ENCODE measurements at places on chromosomes 5 and 9.

DNA sequence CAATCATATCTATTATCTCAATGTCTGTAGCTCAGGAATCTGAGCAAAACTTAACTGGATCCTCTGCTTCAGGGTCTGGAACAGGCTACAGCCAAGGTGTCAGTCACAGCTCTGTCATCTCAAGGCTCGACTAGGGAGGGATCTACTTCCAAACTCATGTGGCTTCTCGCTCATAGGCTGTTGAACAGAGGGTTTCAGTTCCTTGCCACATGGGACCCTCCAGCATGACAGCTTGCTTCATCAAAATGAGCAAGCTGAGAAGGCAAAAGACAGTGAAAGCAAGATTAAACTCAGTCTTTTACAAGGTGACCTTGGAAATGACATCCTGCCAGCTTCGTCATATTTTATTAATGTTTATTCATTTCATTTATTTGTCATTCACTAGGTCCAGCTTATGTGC, 111.7 kb downstream of the GADD45G start:
- DNase-seq, result no peak

DNA sequence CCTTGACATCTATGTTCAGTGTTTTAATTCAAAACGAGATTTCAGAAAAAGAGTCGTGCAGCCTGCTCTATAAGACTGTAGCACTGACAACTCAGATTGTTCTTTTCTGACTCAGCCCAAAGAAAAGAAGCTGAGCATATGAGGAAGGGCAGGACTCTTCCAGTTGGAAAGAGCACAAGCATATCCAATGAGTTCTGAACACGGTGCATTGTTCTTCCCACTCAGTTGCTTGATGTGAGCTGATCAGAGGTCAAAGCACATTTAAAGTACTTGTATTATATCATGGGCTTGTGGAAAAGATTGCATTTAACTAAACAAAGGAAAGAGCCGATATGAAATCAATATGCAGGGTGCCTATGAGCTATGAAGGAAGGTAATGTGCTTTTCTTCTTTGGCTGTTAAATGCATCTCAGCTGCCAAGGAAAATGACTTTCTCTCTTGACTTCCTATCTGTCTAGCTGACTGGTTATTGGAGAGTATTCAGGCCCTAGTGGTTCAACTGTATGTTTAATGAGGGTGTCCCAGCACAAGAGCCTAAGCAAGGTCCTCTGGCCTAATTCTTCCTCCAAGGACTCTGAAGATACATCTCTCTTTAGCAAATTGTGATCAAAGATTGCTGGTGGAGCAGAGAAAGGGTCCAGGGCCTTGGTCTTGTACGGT, 226.6 kb upstream of the PPP1R2B start:
- no peak for DNase-seq

- DNase-seq, result no peak
These were observed 294.0 kb downstream of the MED10 start for GRCh38 chr5:6084376-6084775.

DNA sequence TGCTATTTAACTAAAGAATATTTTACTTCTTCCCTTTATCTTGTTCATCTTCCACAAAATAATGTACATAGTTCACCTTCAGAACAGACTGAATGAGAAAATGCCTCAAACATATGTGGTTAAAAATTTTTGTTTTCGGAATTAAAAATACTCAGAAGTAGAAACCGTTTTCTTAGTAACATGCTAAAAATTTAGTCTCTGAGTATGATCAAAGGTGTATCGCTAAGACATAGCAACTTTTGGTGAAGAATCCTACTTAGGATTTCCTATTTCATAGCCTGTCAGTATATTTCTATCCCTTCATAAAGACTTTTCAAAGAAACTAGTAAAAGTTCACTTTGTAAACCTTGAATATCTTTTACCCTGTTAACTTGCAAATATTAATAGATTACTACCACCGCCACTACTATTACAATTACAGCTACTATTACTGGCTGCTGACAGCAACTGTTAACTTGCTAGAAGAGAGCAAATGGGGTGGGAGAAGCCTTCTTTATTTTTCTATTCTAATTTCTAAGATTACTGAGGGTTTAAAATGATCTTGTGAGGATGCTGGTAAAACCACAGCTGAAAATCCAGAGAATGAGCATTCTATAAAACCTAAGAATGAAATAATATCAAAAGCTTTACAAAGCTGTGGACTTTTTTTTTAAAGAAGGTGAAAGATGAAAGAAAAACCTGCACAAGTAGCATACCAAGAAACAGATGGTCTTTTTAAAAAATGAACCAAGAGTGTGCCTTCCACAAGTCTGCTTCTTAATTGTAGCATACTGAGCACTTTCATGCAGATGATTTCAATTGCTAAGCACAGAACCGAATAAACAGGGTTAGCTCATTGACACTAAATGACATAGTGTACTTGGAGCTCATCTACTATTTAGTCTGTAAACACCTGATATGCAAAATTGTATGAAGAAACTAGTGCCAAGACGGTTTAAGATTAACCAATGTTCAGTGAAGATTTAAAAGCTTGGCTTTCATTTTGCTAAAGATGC, 246.3 kb upstream of the EFNA5 start:
- no peak for DNase-seq

- no peak for DNase-seq
These were observed 11.5 kb downstream of the AQP3 start for GRCh38 chr9:33435821-33436277.

DNA sequence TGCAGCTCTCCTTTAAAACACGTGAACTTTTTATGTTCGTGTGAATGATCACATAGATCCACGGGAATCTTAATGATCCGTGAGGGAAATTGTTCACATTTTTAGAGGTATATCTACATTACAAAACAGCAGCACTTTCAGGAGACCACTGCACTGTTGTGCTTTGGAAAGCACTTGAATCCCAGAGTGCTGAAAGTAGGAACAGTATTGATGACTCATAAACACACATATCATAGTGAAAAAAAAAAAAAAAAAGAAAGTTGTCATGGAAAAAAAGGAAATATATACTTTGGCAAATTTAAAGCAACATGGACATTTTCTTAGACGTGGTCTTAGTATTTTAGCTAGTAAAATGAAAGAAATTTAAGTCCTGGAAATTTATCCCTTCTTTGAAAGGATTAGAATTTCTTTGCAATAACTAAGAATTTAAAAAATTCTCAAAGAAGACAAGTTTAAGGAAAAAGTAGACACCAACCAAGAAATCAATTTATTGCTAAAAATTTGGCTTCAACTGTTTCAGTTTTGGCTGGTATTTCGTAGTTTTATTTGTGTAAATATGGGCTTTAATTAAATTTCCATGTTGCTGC, 55.4 kb downstream of the ADGRV1 start:
- DNase-seq, result no peak

DNA sequence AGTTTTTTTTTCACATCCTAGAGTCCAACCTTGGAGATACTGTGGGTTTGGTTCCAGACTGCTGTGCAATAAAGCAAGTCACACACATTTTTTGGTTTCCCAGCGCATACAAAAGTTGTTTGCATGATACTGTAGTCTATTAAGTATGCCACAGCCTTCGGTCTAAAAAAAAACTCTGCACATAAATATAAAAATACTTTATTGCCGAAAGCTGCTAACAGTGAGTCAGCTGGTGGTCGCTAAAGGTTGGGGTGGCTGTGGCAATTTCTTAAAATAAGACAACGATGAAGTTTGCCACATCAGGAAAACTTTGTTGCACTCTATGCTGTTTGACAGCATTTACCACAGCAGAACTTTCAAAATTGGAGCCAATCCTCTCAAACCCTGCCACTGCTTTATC, 37.4 kb downstream of the UBQLN1 start:
- DNase-seq, result no peak

DNA sequence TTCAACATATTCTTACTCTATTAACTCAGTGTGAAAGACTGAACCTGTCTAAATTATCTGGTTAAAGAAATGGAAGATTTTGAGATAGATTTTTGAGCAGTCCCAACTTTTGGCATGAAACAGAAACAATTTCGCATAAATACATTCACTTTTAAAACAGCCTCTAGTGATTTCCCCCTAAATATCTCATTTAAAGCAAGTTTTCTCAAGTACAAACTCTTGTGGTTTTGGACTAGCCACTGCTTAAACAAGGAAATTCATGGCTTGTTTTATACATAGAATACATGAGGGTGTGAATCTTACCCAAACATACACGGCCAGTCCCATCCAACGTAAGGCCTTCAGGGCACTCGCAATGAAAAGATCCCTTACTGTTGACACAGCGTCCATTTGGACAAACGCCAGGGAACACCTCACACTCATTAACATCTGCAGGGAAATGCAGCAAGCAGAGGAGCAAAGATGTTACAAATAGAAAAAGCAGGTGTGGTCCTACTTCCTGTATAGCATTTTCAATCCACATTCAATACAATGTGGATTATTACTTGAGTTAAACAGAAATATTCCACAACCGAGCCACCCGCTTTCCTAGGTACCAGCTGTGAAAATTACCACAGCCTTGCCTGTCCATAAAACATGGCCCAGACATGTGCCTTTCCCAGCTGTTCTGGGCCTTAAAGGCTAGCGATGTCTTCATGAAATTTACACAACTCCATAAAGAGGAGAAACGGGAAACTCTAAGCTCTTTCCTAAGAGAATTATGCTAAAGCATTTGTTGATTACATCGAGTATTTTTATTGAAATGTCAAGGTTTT, 188.8 kb downstream of the FBN2 start:
- DNase-seq, result no peak

GRCh38 chr5:145818604-145819003, 16.5 kb downstream of the PRELID2 start:
- no peak for DNase-seq

- no peak for DNase-seq
These were observed 224.0 kb downstream of the NTRK2 start for GRCh38 chr9:84893419-84894128.

DNA sequence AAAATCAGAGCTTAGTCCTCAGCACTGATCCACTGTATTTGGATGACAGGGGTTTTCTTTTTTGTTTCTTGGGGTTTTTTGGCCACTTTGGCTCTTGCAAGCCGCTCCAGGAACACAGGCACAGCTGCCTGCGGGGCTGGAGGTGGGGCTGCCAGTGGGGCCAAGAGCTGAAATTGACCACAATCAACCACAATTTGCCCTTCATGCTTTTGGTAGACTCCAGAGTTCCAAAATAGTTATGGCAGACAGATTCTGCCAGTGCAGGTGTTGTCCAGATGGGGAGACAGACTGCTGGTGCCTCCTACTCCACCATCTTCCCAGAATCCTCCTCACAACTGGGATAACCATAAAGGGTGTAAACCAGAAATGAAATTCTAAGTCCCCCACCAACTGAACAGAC, 36.5 kb downstream of the PLEKHG4B start:
- DNase-seq, result no peak

GRCh38 chr5:113022661-113023060, 46.1 kb downstream of the DCP2 start:
- no peak for DNase-seq
